ENCODE measurements at places on chromosomes 2 and 18.

- DNase-seq: no peak
Measured at GRCh38 chr18:77433076-77433475, 183.4 kb downstream of the GALR1 start.

DNA sequence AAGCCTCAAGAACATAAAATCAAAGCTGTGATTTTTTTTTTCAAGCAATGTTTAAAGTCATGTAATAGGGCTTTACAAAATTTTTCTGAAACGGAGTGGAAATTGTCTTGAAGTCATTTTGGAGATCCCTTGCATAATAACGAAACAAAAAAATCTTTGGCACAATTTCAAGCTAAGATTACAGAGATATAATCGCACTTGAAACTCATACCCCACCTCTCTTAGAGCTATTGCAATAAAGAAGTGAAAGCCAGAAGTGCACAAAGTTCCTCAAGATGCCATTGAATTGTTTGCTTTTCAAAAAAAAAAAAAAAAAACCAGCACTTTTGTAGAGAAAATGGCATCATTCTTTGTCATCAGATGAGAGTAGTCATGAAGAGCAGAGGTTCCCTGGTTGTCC, 152.3 kb downstream of the PAX3 start:
- no peak for DNase-seq

DNA sequence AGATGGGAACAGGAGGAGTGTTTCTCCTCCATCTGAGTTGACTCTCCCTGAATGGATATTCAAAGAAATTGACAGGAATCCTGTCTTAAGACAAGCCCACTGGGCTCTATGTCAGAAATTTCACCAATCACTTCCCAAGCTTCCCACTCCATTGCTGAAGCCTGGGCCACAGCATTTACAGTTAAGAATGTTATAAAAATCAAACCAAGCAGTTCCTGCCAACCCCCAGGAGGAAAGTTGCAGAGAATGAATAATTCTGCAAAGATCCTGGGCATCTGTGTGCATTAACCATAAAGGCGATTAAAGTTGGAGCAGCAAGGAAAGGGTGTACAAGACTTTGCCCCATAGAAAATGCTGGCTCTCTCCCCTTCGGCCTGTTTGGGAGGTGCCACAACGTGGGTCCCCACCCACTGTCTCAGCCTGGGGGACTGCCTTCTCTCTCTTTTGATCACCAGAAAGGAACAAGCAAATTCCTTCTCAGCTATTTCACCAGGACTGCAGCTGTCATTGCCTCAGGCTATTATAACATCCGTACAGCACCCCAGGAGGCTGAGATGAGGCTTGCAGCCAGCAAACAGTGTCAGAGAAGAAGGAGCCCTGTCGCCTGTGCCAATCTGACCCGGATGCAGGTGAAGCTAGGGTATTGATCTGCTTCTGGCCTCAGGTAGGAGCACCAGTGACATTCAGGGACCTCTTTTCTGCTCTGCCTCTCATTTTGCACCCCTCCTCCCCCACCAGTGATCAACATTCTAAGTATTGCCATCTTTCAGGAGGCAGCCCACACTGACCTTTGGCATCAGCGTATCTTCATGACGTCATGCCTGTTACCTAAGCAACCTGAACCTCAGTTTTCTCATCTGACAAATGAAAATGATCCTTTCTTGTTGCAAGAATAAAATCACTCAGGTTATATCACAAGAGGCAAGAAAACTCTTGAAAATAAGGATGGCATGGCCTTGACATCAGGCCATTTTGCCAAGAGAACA, 219.0 kb downstream of the SH3BP4 start:
- no peak for DNase-seq

DNA sequence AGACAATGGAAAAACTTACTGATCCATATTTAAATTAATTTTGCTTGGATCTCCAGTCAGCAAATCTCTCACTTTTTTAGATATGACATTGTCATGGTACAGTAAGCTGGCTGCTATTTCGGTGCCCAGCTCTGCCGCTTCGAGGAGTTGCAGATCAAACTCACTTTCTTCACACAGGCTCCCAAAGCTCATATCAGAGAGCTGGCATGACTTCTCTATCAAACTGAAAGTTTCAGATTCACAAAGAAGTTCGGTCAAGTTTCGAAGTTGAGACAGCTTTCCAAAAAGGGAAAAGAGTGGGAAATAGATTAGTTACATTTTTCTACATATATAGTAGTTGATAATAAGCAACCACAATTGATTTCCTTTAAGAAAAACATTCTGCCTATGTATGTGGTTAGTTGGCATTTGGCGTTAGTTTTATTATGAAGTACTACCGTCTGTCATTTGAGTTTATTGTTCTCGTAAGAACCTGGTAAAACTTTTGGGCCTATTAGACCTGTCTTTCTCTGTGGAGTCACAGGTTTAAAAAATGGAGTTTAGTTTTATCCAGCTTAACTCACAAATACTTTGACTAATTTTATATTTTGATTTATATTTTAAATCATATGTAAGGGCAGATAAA, 118.8 kb downstream of the ABCA12 start:
- no peak for DNase-seq

- DNase-seq: no peak
Measured at GRCh38 chr2:241545106-241545505, 13.4 kb upstream of the BOK start.

DNA sequence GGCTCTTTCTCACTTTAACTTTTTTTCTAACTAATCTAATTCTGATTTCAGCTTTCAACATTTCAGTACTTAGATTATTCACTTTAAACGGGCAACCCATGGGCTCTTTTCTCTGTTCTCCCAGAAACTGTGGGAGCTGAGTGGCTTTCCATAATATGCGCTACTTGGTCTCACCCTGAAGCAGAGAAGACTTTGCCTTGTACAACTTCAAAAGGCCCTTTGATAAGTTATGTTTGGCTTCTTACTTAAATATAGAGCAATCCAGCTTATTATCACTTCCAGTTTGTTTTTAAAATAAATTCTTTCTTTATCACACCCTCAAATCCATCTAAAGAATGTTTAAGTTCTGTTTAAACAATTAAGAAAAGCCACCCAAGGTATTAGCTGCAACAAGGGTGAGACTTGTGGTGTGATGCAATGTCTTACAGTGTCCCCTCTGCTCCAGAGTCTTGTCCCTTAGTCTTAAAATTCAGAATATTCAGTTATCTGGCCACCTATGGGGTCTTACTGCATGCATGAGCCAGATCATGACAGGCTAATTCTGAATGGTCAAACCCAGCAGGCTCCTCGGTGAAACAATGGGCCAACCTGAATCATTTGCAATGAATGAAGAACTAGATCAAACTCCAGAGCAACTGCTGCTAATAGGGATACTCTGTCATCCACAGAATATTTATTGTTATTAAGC, 38.8 kb downstream of the GCG start:
- no peak for DNase-seq

- no peak for DNase-seq
Measured at GRCh38 chr2:54979321-54980044, 70.8 kb downstream of the RTN4 start.

DNA sequence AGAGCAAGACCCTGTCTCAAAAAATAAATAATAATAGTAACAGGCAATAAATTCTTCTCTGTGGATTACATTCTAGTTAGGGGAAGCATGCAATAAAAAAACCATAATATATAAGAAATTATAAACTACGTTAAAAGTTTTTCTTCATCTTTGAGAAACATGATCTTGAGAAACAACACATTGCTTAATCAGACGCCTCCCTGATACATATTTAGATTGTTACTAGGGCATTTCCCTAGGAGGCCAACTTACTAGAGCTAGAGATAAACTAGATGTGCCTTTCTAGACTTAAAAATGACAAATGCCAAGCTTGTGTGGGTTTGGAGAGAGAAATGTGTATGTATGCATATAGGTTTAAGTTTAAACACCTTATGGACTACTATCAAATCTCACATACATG, 76.3 kb upstream of the GALNT5 start:
- DNase-seq: no peak

DNA sequence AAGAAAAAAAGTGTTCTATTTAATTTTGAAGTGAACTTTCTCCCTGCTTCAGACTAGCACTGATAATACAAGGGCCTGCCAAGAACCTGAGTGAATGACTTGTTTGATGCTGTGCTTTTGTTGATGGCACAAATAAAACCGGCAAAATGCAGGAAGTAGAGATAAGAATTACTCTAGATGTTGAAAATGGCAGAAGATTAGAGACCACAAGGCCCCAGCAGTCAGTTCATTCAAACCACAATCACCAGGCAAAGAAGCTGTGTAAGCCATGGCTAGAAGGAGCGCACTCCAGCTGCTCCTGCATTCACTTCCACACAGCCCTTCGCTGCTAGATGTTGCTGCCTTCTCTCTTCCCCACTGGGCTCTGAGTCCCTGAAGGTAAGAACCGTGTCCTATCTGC, 297.1 kb downstream of the AGPS start:
- DNase-seq: no peak

Measured in activated CD4-positive, alpha-beta T cell treated with anti-CD3 and anti-CD28 coated beads, Interleukin-2, amount 50 U/mL, for 1 hour (primary cell).